ENCODE measurements at places on chromosomes 2 and 18.

- no peak for DNase-seq
Measured at GRCh38 chr2:144510294-144510991, 9.5 kb downstream of the ZEB2 start.

DNA sequence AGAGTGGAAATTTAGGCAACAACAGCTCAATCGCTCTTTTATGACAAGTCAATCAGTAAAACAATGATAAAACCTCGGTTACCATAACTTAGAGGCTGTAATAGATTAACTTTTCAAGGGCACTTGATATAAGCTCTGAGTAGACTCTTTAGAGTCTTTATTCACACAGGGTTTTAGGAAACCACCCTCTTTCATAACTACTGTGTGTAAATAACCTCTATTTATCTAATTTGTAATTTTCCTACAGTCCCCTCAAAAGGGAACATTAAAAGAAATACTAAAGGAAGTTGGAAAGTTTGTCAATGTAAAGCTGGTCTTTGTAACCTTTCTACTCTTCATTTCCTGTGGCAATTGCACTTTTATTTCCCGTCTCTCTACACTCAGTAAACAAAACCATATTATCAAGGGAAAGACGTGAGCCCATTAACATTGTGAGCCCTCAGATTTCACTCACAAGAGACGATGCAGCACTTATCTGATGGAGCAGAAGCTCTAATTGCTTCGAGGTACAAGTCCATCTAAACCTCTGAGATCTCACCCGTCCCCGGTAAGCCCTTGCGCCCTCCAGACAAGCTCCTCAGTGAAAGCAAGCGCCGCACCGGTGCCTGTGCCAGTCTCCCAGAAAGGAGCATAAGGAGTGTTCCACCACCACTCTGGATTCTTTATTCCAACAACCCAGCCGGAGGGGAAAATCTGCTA, 1.1 kb upstream of the HOXD1 start:
- no peak for DNase-seq

DNA sequence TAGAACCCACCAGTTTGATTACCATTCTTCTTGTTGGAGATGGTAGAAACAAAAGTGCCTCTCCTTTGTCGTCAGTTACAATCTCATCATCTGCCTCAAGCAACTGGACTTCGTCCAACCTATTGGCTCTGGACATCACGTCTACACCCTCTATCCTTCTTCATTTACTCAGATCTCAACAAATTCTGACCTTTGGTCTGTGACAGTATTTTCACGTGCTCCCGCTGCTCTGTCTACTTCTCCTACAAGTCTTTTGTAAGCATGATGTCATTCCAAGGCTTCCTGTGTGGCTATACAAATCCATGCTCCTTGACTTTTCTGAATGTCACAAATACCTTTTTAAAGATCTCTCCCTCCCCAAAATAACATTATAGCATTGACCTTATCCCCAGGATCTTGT, 43.0 kb upstream of the PID1 start:
- DNase-seq: no peak

DNA sequence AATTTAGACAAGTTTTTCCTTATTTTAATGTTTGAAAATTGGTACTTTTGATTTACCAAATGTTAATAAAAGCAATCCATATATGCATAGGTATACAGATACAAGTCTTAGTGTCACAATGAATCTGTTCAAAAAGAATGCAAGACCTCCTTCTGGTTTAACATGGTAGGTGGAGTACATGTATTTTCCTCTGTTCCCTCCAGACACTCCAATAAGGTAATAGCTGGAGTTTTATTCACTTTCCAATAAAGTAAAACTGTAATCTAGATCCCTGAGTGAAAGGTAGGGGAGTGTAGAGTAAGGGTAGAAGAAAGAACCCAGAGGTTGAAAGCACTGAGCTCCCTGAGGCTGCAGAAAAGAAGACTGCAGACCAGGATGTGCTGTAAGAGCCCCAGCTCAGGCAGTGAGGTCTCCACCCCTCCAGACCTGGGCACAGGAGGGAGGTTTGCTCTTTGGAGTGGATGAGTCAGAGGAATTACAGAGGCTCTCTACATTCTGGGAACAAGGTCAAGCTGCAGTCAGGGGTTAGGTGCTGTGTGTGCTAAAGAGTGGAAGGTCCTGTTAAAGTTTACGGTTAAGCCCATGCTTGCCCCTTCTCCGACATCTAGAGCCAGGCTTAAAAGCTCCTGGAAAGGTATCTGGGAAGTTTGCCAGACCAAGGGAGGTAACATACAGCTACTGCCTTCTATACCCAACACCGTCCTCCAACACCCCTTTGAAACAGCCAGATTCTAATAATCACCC, 27.6 kb upstream of the STAT1 start:
- DNase-seq: no peak

DNA sequence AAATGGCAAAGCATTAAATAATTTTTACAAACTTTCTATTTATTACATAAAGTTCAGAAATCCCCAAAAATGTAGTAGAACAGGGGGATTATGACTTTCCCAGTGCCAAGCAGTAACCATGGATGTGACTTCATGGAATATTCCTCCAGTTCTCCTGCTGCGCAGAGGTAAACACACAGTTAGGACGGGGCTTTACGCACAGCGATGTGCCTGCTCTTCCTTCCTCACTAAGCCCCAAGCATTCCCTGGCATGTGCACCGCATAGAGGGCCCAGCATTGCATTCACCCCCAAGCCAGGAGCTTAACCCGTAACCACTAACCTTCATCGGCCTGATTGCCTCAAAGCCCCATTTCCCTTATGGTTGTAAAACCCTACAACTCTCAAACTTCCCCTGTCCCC, 471.7 kb downstream of the SOX11 start:
- no peak for DNase-seq

DNA sequence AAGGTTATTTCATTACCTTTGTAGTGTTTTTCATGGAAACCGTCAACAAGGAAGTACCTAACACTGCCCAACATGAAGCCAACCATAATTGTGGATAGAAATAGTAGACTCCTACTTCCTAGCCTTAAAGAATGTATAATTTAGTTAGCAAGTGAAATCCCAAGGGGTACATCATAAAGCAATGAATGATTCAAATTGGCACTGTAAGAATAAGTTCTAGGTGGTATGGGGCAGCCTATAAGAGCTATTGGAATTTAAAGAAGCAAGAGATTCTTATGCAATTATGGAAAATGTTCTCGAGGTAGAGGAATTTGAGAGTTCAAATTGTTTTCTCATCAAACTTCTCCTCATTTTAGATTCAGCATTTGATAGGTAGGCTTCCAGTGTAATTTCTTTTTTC, 157.9 kb downstream of the FMNL2 start:
- DNase-seq: no peak

DNA sequence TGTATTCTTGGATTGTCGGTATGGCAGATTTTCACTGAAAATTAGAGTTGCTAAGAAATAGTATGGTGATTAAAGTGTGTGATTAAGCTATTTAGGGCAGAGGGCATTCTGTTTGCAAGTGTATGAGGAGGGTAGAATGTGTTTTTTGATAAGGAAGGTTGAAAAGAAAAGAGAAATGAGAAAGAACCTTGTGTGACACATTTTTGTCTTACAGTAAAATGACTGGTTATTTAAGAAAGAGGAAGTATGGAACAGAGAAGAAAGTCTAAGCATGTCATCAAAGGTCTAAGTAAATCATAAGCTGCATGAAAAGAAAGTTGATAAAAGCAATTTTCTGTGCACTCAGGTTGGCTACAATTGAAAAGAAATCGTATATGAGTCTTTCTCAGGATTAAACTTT, 5.2 kb upstream of the RSAD2 start:
- DNase-seq: no peak

DNA sequence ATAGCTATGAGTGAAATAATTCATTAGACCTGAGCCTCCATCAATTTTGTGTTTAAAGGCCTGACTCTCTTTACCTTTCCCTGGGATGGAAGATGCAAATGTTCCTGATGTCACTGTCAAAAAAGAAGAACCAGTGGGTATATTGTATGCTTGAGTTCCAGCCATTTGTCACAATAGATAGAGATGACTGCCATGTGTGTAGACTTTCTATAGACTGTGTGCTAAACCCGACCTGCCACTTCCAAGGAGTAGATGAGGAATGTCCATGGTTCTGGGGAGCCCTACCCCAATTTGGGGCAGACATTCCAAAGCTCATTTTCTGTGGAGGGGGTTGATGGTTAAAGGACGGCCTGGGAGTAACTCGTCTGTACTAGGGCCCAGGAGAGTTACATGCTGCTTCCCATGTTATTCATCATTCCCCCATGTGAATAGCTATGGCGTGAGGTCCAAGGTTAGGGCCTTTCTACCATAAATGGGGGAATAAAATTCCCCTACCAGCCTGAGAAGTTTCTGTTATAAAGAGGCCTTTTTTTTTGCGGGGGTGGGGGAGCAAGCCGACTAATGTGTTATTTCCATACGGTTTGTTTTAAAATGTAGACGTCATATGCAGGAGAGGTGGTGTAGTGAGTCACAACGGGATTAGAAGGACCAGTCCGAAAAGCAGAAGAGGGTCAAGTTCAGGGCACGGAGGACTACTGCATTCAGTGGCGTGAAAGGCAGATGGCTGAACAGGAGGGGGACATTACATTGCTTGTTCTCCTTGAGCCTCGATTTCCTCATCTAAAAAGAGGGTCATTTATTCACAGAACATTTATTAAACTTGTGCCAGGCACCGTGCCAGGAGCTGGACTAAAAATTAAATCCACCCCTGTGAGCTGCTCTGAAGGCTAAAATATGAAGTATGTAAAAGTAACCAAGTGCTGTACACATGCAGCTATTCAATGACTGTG, 24.0 kb downstream of the IL1B start:
- no peak for DNase-seq

- no peak for DNase-seq
Measured at GRCh38 chr2:221133941-221134340, 438.2 kb downstream of the EPHA4 start.

DNA sequence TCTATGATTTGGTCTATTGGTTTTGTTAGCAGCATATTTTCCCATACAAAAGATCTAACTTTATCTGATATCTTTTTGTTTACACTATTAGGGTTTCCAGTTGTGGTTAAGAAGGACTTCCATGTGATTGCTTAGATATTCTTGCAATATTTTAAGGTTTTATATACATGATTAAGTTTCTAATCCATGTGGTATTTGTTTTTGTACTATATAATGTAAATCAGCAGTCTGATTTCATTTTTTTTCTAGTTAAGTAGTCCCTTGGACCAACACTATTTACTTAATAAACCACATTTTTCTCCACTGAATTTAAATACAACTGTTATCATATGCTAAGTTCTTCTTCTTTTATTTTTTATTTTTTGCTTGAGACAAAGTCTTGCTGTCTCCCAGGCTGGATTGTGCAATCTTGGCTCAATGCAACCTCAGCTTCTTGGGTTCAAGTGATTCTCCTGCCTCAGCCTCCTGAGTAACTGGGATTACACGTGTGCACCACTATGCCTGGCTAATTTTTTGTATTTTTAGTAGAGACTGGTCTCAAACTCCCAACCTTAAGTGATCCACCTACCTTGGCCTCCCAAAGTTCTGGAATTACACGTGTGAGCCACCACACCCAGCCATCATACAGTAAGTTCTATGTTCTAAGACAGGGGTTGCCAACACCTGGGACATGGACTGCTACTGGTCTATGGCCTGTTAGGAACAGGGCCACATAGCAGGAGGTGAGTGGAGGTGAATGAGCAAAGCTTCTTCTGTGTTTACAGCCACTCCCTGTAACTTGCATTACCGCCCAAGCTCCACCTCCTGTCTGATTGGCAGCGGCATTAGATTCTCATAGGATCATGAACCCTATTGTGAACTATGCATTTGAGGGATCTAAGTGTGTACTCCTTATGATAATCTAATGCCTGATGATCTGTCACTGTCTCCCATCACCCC, 58.5 kb upstream of the RAB27B start:
- no peak for DNase-seq

Measured in stimulated activated CD8-positive, alpha-beta memory T cell treated with anti-CD3 and anti-CD28 coated beads, Interleukin-4, amount 100 ng/mL, for 24 hours (primary cell).